ENCODE measurements at places on chromosomes 3 and 15.
A peak's percentile ranks its signal among the peaks of the same experiment; 100 is the strongest.

GRCh38 chr15:88225461-88225860 is 31.1 kb downstream of the NTRK3 start:
- DNase-seq, result no peak

DNA sequence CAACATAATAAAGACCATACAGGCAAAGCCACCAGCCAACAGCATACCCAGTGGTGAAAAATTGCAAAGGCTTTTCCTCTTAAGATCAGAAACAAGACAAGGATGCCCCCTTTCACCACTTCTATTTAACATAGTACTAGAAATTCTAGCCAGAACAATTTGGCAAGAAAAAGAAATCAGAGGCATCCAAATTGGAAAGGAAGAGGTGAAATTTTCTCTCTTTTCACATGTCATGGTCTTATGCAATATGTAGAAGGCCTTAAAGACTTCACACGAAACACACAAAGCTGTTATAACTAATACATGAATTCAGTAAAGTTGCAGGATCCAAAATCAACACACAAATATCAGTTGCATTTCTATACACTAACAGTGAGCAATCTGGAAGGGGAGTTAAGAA is 120.2 kb downstream of the APBA2 start:
- no peak for DNase-seq

DNA sequence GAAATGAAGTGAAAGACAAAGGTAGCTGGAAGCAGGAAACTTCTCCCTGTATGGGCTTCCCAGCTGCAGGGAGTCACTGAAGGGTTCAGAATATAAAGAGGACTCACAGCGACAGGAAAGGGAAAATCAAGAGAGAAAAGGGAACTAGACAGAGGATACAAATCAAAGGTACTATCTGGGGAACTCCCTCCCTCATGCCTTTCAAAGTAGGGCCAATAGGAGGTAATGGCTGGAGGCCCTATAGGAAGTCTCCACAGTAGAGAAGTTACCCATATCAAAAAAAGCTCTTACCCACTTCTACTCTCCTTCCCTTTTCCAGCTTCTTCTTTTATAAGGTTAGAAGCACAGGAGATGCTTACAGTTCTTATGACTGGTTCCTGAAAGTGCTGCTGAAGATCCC is 43.5 kb downstream of the FMN1 start:
- DNase-seq, result peak; percentile 81

- peak; percentile 74 for DNase-seq
These were observed 12.1 kb downstream of the TMOD3 start for GRCh38 chr15:51841406-51842040.

GRCh38 chr3:157059661-157060060 is 100.3 kb downstream of the CCNL1 start:
- no peak for DNase-seq

- peak; percentile 5 for DNase-seq
These were observed 99.5 kb upstream of the KCNMB2 start for GRCh38 chr3:178436773-178437172.

GRCh38 chr15:28094732-28095521 is 4.2 kb downstream of the OCA2 start:
- DNase-seq, result no peak

- DNase-seq, result no peak
These were observed 11.8 kb downstream of the VILL start for GRCh38 chr3:38002291-38002876.

GRCh38 chr15:63232943-63233342 is 43.5 kb downstream of the RAB8B start:
- no peak for DNase-seq
